ENCODE measurements at places on chromosomes 11 and 22.

- no peak for DNase-seq
These were observed 60.1 kb downstream of the ARFGAP3 start for GRCh38 chr22:42797011-42797410.

DNA sequence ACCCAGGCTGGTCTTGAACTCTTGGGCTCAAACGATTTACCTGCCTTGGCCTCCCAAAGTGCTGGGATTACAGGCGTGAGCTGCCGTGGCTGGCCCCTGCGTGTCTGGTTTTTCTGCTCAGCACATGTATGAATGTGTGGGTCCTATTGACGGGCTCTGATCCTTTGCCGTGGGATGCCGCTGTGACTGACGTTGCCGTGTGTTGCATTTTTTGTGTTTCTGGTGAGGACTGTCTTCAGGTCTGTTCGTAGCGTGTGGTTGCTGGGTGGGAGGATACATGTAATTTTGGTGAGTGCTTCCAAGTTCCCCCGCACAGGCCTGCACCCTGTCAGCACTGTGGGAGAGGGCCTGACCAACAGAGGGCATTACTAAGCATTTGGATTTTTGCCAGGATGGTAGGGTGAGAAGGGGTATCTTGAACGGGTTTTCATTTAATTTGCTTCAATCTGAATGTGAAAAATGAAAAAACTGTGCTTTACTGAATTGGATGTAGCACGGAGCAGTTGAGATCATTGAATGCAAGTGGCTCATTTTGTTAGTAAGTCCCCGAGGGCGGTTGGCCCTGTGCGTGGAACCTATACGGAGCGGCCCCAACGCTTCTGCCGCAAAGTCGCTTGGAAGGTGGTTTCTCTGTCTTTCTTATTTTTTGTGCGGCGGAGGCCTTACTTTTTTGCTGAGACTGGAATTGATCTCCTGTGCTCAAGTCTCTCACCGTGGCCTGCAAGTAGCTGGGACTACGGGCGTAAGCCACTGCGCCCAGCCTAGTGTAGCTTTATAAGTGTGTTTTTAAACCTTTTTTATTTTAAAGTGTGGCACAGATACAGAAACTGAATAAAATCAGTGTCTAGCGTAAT, 8.2 kb downstream of the ZBED4 start:
- no peak for DNase-seq

DNA sequence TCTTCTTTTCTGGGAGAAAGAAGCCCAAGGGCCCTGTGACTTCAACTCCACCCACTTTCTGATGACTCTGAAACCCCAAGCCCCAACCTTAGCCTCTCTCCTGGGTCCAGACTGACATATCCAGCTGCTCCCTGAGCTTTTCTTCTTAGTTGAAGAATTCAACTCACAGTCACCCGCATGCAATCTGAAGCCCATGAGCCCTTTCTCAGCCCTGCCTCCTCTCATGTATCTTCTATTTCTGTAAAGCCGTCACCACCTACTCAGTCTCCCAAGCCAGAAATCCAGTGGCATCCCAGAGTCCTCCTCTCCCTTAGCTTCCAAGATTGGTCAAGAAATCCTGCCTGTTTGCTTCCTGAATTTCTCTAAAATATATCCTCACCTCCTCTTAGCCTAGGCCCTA, 7.1 kb upstream of the TMA7B start:
- no peak for DNase-seq

DNA sequence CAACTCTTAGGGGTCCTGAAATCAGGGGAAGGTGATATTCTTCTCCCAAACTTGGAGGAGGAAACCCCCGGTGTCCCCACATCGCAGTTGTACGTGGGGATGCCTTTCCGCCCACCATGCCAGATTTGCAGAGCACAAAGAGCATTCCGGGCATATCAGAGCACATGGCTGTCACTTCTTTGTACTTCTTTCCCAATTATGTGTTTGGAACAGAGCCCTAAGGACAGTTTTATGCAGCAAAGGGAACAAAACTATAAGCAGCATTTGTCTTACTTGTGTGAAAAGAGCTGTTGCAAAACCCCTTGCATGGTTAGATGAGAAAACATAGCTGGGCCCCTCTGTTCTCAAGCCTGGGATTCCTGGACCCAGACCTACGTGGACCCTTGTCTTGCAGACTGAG, 41.2 kb downstream of the NTM start:
- DNase-seq: no peak

DNA sequence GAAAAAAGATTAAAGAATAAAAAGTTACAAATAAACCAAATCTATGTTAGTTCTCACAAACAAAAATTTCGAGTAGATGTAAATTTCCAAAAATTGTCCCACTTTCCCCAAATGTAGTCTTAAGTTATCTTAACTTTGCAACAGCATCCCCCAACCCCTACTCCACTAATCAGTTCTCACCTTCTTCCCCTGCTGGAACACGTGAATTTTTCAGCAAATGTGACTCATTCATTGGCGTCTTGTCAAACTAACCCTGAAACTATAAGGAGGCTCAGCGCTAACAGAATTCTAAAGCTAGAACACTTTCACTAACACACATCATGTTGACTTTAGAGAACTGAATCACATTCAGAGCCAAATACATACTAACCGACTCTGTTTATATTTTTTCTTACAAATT, 46.1 kb downstream of the PHF21A start:
- DNase-seq: no peak

DNA sequence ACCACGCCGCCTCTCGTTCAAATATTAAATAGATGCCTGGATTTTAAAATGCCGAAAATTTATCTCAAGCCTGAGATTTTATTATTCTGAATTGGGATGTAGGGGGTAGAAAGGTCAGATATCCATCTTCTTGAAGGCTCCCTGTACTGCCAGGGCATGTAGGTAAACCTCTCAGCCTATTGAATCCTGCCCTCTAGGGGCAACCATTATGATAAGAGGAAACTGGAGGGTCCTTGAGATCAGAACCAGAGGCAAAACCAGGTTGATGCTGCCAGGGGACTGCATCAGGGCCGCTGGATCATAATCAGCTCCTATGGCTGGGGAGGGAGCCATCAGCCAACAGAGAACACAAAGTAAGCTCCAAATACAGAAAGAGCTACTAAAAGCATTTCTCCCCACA, 92.4 kb downstream of the KCNC1 start:
- DNase-seq: no peak

DNA sequence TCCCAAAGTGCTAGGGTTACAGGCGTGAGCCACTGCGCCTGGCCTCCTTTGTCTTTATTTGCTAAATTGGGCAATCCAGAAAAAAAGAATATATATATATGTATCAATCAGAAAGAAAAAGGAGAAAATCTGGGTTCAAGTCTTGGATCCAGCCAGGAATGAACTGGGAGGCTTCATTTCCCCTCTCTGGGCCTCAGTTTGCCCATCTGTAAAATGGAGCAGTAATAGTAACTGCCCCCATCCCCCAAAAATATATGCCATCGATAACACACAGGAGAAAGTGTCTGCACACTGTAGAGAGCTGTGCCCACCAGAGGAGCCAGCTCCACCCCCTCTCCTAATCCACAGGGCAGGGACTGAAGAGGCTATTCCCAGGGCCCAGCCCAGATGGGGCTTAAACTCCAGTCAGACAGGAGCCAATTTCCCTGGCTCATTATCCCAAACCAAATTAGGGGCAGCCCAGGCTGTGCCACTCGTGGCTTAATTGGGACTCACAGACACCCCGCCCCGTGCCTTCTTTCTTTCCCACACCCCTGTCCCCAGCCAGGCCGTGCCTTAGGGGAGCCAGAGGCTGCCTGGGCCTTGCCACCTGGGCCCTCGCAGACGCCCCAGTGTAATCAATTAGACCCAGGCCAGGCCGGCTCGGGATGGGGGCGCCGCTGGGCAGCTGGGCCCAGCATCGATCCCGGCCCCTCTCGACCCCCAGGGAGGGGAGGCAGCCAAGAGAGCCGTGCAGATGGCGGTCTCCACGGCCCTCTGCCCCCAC, 171.5 kb downstream of the MN1 start:
- no peak for DNase-seq

DNA sequence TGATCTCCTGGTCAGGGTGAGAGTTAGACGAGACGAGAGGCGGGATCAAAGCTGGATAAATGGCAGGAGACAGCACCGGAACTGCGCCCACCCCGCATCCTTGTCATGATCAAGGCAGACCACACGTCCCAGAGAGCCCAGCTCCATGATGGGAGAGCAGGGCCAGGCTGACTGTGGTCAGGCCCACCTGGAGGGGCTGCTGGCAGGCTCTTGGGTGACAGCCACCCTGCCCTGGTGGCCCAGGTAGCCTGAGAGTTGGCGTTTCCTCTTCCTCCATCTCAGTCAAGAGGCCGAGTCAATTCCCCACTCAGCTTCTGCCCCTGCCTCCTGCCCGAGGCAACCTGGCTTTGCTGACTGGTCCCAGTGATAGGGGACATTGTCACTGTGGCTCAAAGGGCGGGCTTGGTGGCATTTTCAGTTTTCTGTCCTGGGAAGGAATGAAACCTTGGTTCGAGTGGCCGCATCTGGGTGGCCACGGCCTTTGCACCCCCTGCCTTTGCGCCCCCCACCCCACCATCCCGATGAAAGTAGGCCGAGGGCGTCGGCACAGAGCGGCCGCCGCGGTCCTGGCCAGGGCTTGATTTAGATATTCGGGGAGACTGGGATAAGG, 60.8 kb upstream of the PPARA start:
- no peak for DNase-seq
